ENCODE measurements at places on chromosomes 2 and 18. TPM values are rescaled to one million over a fixed set of nuclear protein-coding genes. Genes with fewer than 3 reads are reported as not detected.
A peak's percentile ranks its signal among the peaks of the same experiment; 100 is the strongest.

Gene TUBA4B
- polyA plus RNA-seq, result 0.18 TPM

Gene SPDYA
- polyA plus RNA-seq, result 0.88 TPM

Gene HOXD10
- polyA plus RNA-seq, result 0.29 TPM

Gene IL37
- polyA plus RNA-seq, result not detected

- no peak for DNase-seq
These were observed 488.7 kb upstream of the ID2 start for GRCh38 chr2:8193146-8193545.

DNA sequence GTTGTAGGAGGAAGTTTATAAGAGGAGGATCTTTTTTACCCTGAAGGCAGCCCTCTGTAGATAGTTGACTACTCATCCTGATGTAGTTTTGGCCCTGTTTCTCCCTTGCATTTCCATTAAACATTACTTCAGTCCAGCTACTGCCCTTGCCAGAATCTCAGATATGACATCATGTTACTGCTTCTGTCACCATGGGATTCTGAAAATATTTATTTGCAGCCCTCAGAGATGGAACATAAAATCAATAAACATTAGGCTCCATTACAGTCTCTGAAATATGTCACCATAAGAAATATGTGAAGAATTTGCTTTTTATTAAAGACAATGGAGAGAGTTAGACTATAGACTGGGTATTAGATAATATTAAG, 68.7 kb upstream of the STK39 start:
- DNase-seq, result peak; percentile 87

DNA sequence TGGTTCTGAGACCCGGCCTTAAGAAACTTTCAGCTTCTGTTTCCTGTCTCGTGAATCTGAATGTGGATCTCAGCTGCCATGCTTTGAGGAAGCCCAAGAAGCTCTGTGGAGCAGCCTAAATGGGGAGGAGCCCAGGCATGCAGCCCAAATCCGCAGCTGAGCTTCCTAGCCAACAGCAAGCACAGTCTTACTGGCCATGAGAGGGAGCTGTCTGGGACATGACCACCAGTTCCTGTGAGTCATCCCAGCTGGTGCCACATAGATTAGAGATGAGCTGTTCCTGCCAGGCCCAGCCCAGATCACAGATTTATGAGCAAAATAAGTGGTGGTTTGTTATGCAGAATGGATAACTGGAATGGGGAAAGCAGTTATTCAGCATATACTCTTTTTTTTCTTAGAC, 224.4 kb upstream of the APCDD1 start:
- DNase-seq, result no peak

GRCh38 chr2:21099281-21099907, 24.4 kb upstream of the TDRD15 start:
- no peak for DNase-seq

DNA sequence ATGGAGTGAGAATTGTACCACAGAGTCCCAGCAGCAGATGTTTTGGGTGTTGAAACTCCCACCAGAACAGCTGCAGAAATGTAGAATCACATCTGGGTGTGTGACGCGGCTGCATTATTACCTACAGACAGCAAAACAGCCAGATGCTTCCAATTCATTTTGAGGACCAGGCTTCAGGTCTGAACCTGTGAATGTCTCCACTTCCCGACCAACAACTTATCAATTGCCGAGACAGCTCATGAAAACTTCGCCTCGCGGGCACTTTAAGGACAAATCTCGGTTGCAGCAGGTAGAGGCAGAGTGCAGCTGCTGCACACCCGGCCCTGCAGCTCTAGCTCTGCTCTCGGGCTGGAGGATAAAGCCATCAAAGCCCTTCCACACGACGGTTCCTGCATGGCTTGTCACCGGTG, 202.0 kb downstream of the HRH4 start:
- peak; percentile 87 for DNase-seq

GRCh38 chr2:100451734-100452133, 18.5 kb upstream of the NMS start:
- no peak for DNase-seq

GRCh38 chr2:173434762-173435569, 80.3 kb downstream of the CDCA7 start:
- DNase-seq, result no peak

Data from muscle of back (tissue), 13 donors.